Activated T-cell treated with anti-CD3 and anti-CD28 coated beads, Interleukin-2, amount 50 U/mL, for 72 hours (primary cell): ENCODE measurements at places on chromosomes 12 and 14. TPM values are rescaled to one million over a fixed set of nuclear protein-coding genes. Genes with fewer than 3 reads are reported as not detected.

The TSHR gene
- not detected for total RNA-seq

The RNF212B gene
- not detected for total RNA-seq

The FAM181A gene
- not detected for total RNA-seq

The MUCL1 gene
- not detected for total RNA-seq

The VWF gene
- total RNA-seq = 0.02 TPM

The PEX5 gene
- 35.2 TPM for total RNA-seq

The ALX1 gene
- total RNA-seq = not detected

The GARIN6 gene
- not detected for total RNA-seq

The RNFT2 gene
- total RNA-seq = 11.5 TPM

The CMA1 gene
- total RNA-seq = not detected

The KRT79 gene
- total RNA-seq = 0.26 TPM

The PCED1B gene
- 91.8 TPM for total RNA-seq

DNA sequence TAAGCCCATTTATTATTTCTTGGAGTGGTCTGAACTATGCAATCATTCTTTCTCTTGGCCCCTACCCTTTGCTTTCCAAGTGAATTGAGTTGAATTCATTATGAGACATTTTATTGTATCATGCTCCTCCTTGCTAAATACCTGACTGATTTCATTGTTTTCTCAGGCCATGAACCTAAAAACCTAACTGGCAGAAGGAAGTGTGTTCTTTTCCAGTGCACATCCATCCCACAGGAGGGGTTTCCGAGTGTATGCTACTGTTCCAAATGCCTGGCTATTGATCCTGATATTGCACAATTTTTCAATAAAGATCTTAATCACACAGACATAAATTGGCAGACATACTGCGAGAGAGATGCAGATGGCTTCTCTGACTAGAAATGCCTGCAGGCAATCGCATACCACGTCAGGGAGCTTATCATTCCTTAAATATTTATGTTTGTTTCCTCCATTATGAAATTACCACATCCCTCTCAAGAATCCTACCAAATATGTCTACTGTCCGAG lies 162.2 kb upstream of the EGLN3 start:
- no peaks in the 10 kb centered on the region for H3K36me3 ChIP-seq
- no peaks in the 10 kb centered on the region for H3K4me1 ChIP-seq
- H3K27me3 ChIP-seq = peaks cover 6% of the 10 kb centered on the region
- H3K4me3 ChIP-seq = no peak overlapping the region
- DNase-seq = no peak
- H3K27ac ChIP-seq = no peak overlapping the region

- peak within 1 kb of the TSS; percentile 83 for H3K27ac ChIP-seq
- no peaks in the 10 kb centered on the region for H3K36me3 ChIP-seq
- H3K4me3 ChIP-seq = peak within 1 kb of the TSS; percentile 81
- H3K4me1 ChIP-seq = peaks cover 14% of the 10 kb centered on the region
- peak; percentile 50 for DNase-seq
Measured at GRCh38 chr14:55129086-55129427, at the start of gene LGALS3. LGALS3 (plus strand) TSS chr14:55129252; CDS start chr14:55137374, 8,122 bp downstream.

- no peak overlapping the region for H3K27ac ChIP-seq
- H3K36me3 ChIP-seq = no peaks in the 10 kb centered on the region
- peaks cover 12% of the 10 kb centered on the region for H3K4me1 ChIP-seq
- no peaks in the 10 kb centered on the region for H3K27me3 ChIP-seq
- DNase-seq = no peak
Measured at GRCh38 chr12:113105606-113106271, 29.8 kb downstream of the RASAL1 start.

GRCh38 chr14:56217380-56218045 lies 99.3 kb downstream of the PELI2 start:
- no peaks in the 10 kb centered on the region for H3K27me3 ChIP-seq
- DNase-seq = no peak
- no peak overlapping the region for H3K4me3 ChIP-seq
- no peak overlapping the region for H3K27ac ChIP-seq
- no peaks in the 10 kb centered on the region for H3K36me3 ChIP-seq

GRCh38 chr14:39454906-39455539 lies 22.8 kb upstream of the FBXO33 start:
- H3K4me3 ChIP-seq = no peak overlapping the region
- H3K4me1 ChIP-seq = peaks cover 25% of the 10 kb centered on the region
- H3K27ac ChIP-seq = peak overlapping the region; percentile 27

- peak; percentile 53 for DNase-seq
- H3K4me1 ChIP-seq = peaks cover 47% of the 10 kb centered on the region
- H3K36me3 ChIP-seq = peaks cover 3% of the 10 kb centered on the region
- H3K4me3 ChIP-seq = peak overlapping the region; percentile 26
Measured at GRCh38 chr14:23605931-23606585, 27.5 kb upstream of the JPH4 start.

- no peak overlapping the region for H3K27ac ChIP-seq
- H3K4me3 ChIP-seq = no peak overlapping the region
- DNase-seq = no peak
Measured at GRCh38 chr12:106107566-106107965, 31.2 kb downstream of the NUAK1 start.

- peak overlapping the region; percentile 99 for H3K4me3 ChIP-seq
- peaks cover 54% of the 10 kb centered on the region for H3K4me1 ChIP-seq
- H3K27me3 ChIP-seq = no peaks in the 10 kb centered on the region
Measured at GRCh38 chr12:991350-992333, 619 bp downstream of the ERC1 start.

- no peaks in the 10 kb centered on the region for H3K36me3 ChIP-seq
- peaks cover 5% of the 10 kb centered on the region for H3K27me3 ChIP-seq
- no peak overlapping the region for H3K4me3 ChIP-seq
- DNase-seq = no peak
- H3K4me1 ChIP-seq = no peaks in the 10 kb centered on the region
Measured at GRCh38 chr12:124094188-124094587, 121.2 kb downstream of the ZNF664 start.

DNA sequence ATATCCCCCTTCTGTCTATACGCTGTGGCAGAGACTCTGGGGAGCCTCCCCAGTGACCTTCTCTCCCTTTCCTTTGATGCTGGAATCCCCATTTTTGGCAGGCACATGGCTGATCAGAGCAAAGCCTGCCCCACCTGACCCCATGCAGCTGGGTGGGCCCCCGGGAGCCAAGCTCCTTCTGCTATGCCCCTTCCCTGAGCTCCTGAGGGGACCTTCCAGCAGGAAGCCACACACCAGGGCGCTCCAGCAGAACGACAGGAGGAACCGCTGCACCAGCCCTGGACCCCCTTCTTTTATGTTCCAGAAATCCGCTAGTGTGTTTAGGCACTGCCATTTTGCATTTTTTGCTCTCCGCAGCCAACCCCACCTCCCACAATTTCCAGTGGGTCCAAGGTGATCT lies 44.6 kb downstream of the TRAFD1 start:
- DNase-seq = no peak
- no peak overlapping the region for H3K4me3 ChIP-seq
- H3K4me1 ChIP-seq = no peaks in the 10 kb centered on the region
- no peaks in the 10 kb centered on the region for H3K36me3 ChIP-seq
- H3K27ac ChIP-seq = no peak overlapping the region

DNA sequence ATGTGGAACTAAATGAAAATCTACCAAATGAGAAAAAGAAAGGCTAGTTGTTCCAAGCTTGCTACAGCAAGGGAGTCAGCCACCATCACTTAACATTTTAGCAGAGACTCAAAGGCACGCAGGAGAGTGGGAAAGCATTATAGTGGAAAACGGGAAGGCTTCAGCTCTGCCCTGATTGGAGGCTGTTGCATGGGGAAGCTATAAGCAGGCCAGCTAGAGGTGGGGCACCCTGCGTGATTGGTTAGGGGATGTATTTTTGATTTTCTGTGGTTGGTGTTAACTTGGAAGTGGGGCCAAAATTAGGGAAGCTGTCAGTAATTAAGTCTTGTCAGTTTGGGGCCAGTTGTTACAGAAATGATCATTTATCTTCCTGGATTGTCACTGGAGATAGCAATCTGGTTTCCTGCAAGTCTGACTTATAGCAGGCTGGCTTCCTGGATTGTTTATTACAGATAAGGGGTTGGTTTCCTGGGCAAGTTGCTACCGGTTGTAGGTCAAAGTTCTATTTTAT lies 93.9 kb downstream of the FAR2 start:
- no peak overlapping the region for H3K4me3 ChIP-seq
- DNase-seq = no peak
- peaks cover 19% of the 10 kb centered on the region for H3K4me1 ChIP-seq
- H3K27me3 ChIP-seq = no peaks in the 10 kb centered on the region

DNA sequence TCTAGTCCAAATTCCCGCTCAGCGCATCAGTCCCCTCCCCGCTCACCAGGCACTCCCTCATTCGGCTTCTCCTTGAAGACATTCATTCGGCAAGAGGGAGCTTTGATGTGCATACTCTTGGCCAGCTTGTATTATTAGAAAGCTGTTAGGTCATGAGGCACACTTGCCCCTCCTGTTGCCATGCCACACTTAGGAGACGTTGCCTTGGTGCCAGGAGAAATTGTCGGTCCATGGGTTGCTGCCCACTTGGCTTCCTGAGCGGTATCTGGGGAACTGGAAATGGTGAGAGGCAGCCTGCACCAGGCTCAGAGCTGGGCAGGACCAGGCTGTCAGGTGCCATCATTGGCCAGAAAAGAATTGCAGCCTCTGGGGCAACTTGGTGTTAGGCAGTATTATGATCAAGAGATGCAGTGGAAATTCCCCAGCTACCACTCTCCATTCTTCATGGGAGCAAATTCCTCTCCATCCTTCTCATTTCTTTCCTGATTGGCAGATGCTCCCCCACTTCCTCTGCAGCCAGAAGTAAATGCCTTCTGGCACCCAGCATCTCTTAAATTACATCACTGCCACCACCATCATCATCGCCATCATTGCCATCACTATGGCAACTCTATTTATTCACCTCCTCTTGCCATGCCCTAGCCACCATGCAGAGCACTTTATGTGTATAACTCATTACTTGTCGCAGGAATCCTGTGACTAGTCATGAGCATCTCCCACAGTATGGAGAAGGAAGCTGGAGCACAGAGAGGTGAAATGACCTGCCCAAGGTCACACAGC lies 12.4 kb downstream of the CABP1 start:
- no peak overlapping the region for H3K4me3 ChIP-seq
- no peak overlapping the region for H3K27ac ChIP-seq
- H3K36me3 ChIP-seq = no peaks in the 10 kb centered on the region
- H3K27me3 ChIP-seq = peaks cover 46% of the 10 kb centered on the region

DNA sequence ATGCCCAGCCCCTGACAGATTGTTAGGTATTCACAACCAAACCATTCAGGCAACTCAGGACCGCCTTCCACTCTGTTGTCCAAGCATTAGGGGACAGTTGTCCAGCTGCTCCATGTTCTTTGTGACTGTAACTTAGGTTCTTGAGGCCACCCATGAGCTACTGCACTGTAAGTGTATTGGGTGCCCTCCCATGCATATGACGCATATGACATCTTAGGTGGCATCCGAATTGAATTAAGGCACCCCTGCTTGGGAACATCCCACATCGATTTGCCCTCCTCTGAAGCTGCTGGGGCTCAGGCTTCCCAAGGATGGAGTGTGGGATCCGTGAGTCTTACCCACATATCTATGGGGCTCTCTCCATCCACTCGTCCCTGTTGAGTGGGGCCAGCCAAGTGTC lies 17.7 kb downstream of the RFLNA start:
- no peak overlapping the region for H3K27ac ChIP-seq
- H3K36me3 ChIP-seq = no peaks in the 10 kb centered on the region
- H3K27me3 ChIP-seq = no peaks in the 10 kb centered on the region
- H3K4me1 ChIP-seq = no peaks in the 10 kb centered on the region

DNA sequence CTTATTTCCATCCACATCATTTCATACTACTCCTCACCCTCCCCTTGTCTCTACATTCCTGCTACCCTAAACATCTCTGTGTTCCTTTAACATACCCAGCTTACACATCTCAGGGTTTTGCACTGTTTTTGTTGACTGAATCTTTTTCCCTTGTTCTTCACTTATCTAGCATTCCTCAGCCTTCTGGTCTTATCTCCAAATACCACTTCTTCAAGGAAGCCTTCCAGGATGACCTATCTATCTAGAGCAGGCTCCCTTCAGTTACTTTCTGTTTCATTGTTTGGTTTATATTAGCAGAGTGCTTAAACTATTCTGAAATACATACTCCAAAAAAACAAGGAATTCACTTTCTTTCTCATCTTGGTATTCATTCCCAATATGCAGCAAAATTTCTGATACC lies 353.1 kb downstream of the NAV3 start:
- no peaks in the 10 kb centered on the region for H3K36me3 ChIP-seq
- H3K27me3 ChIP-seq = no peaks in the 10 kb centered on the region
- DNase-seq = no peak
- H3K4me3 ChIP-seq = no peak overlapping the region

GRCh38 chr14:81940651-81941050 lies 407.0 kb upstream of the SEL1L start:
- no peaks in the 10 kb centered on the region for H3K4me1 ChIP-seq
- no peak overlapping the region for H3K27ac ChIP-seq
- DNase-seq = no peak
- H3K27me3 ChIP-seq = no peaks in the 10 kb centered on the region
- H3K4me3 ChIP-seq = no peak overlapping the region

- no peak overlapping the region for H3K27ac ChIP-seq
- no peak overlapping the region for H3K4me3 ChIP-seq
- no peak for DNase-seq
- peaks cover 19% of the 10 kb centered on the region for H3K27me3 ChIP-seq
- H3K36me3 ChIP-seq = no peaks in the 10 kb centered on the region
- peaks cover 9% of the 10 kb centered on the region for H3K4me1 ChIP-seq
Measured at GRCh38 chr12:51851413-51852124, 3.1 kb upstream of the FIGNL2 start.
